Progenitor cell of endocrine pancreas (in vitro differentiated cells): ENCODE measurements at places on chromosomes 4 and X. TPM values are rescaled to one million over a fixed set of nuclear protein-coding genes. Genes with fewer than 3 reads are reported as not detected.

The F8A3 gene
- 4.6 and 5.2 TPM in 2 replicates for total RNA-seq

The ETDA gene
- not detected in 2 replicates for total RNA-seq

The LRPAP1 gene
- total RNA-seq, result 125 and 134 TPM in 2 replicates

The ENPEP gene
- total RNA-seq, result 1.4 and 1.7 TPM in 2 replicates

The MAP3K15 gene
- total RNA-seq, result 4.2 and 5.1 TPM in 2 replicates

GRCh38 chr4:114272226-114272625, 292.8 kb upstream of the ARSJ start:
- no peak for DNase-seq
- H3K27ac ChIP-seq, result no peak overlapping the region
- no peak overlapping the region for H3K4me3 ChIP-seq
- H3K27me3 ChIP-seq, result no peaks in the 10 kb centered on the region
- no peaks in the 10 kb centered on the region for H3K4me1 ChIP-seq

DNA sequence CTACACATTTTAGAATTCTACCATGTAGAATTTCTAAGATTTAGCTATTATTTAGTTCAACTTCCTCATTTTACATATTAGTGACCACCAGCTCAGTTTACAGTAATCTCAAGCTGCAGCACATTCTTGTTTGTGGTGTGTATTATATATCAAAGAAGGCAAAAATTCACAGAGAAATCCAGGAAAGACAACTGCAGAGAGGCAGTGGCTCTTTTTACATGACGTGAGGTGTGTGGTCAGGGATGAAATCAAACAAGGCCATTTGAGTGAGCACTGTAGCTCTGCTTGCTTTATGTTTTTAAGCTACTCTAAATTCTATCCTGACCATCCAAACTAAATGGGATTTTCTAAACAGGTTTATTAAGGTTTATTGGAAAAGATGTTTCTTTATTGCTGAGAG, 71.1 kb downstream of the COL25A1 start:
- H3K36me3 ChIP-seq, result no peaks in the 10 kb centered on the region
- no peaks in the 10 kb centered on the region for H3K27me3 ChIP-seq
- DNase-seq, result no peak
- H3K4me1 ChIP-seq, result peaks cover 8% of the 10 kb centered on the region
- H3K4me3 ChIP-seq, result no peak overlapping the region
- H3K27ac ChIP-seq, result no peak overlapping the region

DNA sequence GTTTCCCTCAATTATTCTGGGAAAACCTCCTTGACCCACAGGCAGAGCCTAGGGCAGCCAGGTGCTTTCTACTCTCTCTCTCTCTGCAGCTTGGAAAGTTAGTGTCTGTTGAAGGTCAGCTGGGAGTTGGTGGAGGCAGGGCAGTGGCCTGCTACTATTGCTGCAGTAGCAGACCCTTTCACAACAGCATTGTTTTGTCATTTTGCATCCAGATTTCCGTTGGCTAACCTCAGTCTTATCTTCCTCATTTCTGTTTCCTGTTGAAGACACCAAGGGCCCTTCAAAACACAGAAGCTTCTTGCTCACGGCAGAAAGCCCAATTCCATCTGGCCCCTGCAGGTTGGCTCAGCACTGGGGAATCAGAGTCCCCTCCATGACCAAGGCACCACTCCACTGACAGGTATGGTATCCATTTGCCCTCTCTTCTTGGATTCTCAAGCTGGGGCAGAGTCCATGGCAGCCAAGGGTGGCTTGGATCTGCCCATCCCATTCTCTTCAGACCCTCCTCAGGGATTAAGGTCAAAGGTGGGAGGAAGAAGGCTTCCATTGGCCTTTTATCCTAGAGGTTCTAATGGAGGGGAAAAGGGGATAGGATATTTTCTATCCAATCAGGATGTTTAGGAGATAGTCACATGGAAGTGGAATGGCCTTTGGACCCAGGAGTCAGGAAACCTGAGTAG, 24.6 kb downstream of the VSIG4 start:
- H3K27ac ChIP-seq, result no peak overlapping the region
- H3K4me3 ChIP-seq, result no peak overlapping the region
- no peaks in the 10 kb centered on the region for H3K27me3 ChIP-seq
- DNase-seq, result no peak

DNA sequence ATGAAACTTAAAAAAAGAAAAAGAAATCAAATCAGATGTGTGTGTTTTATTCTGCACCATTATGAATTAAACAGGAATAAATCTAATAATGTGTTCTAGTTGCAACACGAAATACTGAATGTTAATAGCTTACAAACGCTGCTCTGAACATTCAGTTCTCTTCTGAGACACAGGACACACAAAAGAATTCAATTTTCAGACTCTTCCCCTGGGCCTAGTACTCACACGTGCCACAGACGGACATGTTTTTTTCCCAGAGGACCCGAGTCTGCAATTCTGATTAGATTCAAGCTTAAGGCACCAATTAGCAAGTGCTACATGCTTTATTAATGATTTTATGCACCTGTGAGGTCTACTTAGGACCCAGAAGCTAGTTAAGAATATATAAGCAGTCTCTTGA, 20.5 kb downstream of the C4orf54 start:
- no peak overlapping the region for H3K27ac ChIP-seq
- H3K36me3 ChIP-seq, result no peaks in the 10 kb centered on the region
- no peaks in the 10 kb centered on the region for H3K27me3 ChIP-seq
- no peak overlapping the region for H3K4me3 ChIP-seq
- H3K4me1 ChIP-seq, result peaks cover 26% of the 10 kb centered on the region

DNA sequence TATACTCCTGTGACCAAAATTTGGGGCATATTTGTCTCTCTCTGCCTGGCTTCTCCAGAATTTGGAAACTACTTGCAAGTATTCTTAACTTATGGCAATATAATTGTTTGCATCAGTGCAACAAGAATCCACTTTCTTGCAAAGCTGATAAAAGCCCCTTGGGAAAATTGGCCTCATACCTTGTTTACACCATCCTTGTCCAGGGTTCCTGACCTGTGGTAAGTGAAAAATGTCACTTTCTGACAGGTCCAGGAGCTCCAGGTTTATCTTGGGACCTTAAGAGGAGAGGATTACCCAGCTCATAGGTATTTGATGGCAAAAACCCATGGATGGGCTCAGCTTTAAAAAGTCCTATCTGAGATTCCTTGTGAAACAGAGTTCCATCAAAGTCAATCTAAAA, 29.3 kb upstream of the CXCL13 start:
- H3K27me3 ChIP-seq, result no peaks in the 10 kb centered on the region
- H3K4me1 ChIP-seq, result no peaks in the 10 kb centered on the region
- no peak overlapping the region for H3K27ac ChIP-seq
- no peak for DNase-seq

DNA sequence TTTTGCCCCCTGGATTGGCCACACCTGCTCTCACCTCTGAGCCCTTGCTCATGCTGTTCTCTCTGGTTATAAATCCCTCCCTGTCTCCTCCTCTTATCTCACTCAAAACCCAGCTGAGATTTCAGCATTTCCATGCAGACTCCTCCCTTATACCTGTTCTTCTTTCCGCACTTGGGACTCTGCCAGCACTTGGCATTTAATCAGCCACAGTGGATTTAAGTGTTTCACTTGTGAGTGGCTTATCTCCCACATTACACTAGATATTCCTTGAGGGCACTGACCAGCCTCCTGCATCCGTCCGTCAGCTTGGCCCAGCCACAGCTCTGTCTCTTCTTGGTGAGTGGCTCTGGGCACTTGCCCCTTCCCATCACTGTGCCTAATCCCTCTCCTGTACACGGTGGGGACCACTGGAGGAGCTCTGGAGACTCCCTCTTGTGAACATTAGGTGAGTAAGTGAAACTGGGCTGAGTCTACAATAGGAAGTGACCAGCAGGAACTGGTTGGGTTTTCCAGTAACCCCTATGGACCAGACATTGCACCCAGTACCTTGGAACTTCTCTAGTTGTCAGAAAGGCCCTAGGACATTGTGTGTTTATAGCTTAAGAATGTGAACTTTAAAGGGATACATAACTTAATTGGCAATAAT, 19.9 kb downstream of the FGFBP1 start:
- no peaks in the 10 kb centered on the region for H3K4me1 ChIP-seq
- H3K27me3 ChIP-seq, result peaks cover 11% of the 10 kb centered on the region
- no peak overlapping the region for H3K4me3 ChIP-seq
- no peak for DNase-seq

GRCh38 chrX:68929332-68930150, 100.7 kb downstream of the EFNB1 start:
- H3K4me3 ChIP-seq, result no peak overlapping the region
- peaks cover 5% of the 10 kb centered on the region for H3K4me1 ChIP-seq
- H3K36me3 ChIP-seq, result no peaks in the 10 kb centered on the region
- H3K27ac ChIP-seq, result no peak overlapping the region
- no peak for DNase-seq
- no peaks in the 10 kb centered on the region for H3K27me3 ChIP-seq

GRCh38 chrX:133477986-133478385, 62.7 kb upstream of the GPC4 start:
- H3K4me1 ChIP-seq, result no peaks in the 10 kb centered on the region
- H3K27ac ChIP-seq, result no peak overlapping the region
- H3K27me3 ChIP-seq, result no peaks in the 10 kb centered on the region
- no peaks in the 10 kb centered on the region for H3K36me3 ChIP-seq

DNA sequence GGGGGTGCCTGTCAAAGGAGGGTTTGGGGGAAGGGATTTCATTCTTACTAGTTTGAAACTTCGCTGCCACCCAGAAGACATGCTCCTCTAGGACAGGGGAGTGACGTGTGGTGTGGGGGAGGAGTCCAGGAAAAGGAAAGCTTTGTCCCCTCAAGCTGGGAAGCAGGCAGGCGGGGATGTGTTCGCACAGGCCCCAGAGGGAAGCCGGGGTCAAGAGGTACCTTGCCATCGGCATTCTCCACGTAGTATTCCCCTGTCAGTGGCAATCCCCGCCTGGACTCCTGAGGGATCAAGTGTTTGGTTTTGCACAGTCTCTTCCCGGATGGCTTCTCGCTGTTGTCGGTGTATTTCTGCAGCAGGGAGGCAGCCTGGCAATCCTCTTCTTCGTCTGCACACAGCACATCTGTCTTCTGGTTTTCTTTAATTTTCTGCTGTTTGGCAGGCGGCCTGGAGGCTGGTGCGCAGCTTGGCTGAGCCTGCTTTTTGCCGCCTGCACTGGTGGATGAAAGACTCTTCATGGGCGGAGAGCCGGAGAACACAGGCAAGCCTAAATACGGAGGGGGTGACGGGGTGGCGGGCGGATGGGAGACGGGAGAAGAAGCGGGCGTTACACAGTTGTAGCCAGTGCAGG, 35.1 kb downstream of the BCOR start:
- peaks cover 13% of the 10 kb centered on the region for H3K4me1 ChIP-seq
- no peak overlapping the region for H3K27ac ChIP-seq
- H3K27me3 ChIP-seq, result no peaks in the 10 kb centered on the region
- peaks cover 8% of the 10 kb centered on the region for H3K36me3 ChIP-seq

DNA sequence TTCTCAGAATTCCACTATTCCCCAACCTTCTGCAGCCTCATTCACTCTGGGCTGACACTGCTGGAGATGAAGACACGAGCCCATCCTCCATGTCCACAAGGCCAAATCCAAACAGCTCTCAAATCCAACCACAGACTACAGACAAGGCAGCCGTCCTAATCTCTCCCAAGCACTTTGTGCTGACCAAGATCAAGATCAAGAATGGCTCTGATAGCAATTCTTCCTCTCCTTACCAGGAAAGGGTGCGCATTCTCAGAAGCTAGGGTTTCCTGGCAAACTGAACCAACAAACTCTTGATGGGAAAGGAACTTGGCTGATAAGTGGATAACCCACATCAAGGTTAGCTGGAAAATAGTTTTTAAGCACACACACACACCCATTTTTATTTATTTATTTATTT, 26.5 kb downstream of the RELL1 start:
- no peaks in the 10 kb centered on the region for H3K27me3 ChIP-seq
- DNase-seq, result no peak
- no peak overlapping the region for H3K4me3 ChIP-seq
- peaks cover 17% of the 10 kb centered on the region for H3K36me3 ChIP-seq
- H3K27ac ChIP-seq, result no peak overlapping the region

DNA sequence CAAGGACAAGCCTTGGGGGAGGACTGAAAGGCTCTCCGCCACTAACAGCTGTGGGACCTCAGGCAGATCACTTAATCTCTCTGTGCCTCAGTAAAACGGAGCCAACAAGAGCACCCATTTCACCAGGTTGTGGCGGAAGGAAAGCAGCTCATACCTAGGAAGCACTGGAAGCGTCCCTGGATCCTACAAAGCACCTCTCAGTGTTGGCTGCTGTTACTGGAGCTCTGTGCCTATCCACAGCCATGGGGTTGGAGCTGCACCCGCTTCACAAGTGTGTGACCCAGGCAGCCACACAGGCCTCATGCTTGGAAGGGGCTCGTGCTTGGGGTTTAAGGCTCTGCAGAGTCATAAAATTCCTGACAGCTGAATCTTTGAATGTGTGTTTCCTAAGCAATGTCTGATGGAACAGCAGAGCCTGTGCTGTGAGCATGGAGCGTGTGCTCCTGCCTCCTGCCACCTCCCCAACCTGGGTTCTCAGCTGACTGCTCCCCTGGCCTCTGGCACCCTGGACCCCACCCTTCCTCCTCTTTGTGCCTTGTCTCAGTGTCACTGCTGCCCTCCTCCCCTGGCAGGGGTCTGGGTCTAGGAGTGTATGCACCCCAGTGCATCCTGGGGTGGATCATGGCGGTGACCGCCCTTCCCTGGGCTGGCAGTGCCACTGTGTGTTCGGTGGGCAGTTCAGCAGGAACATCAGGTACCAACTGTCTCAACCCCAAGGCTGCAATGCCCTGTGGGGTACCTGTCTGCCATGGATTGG, 14.4 kb upstream of the MAN2B2 start:
- H3K27ac ChIP-seq, result no peak overlapping the region
- DNase-seq, result no peak
- H3K4me3 ChIP-seq, result no peak overlapping the region

- H3K27ac ChIP-seq, result no peak overlapping the region
- H3K36me3 ChIP-seq, result peaks cover 4% of the 10 kb centered on the region
- no peak for DNase-seq
- H3K4me1 ChIP-seq, result no peaks in the 10 kb centered on the region
- no peak overlapping the region for H3K4me3 ChIP-seq
Observed at GRCh38 chr4:183918696-183919095, 13.6 kb downstream of the STOX2 start.

DNA sequence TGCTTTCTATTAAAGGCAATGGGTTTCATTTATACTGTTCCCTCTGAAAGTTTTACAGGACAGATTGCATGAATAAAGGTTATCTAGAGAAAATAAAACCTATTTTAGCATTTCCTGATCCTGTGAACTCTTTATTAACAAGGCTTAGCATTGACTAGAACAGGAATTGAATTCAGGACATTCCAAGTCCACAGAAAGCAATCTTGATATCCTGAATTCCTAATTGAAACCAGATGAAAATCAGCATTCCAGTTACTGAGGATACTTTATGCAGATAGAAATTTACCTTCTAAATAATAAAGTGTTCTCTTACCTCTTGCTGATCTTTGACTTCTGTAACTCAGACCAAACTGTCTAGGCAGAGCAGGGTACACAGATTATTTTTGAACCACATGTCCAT, 151.4 kb downstream of the ZNF518B start:
- H3K27ac ChIP-seq, result no peak overlapping the region
- DNase-seq, result no peak
- no peak overlapping the region for H3K4me3 ChIP-seq
- H3K4me1 ChIP-seq, result no peaks in the 10 kb centered on the region
- H3K27me3 ChIP-seq, result peaks cover 3% of the 10 kb centered on the region
